ENCODE measurements at places on chromosomes 16 and 17.
A peak's percentile ranks its signal among the peaks of the same experiment; 100 is the strongest.

GRCh38 chr17:34173241-34173640 lies 81.8 kb upstream of the CCL2 start:
- no peak for DNase-seq

DNA sequence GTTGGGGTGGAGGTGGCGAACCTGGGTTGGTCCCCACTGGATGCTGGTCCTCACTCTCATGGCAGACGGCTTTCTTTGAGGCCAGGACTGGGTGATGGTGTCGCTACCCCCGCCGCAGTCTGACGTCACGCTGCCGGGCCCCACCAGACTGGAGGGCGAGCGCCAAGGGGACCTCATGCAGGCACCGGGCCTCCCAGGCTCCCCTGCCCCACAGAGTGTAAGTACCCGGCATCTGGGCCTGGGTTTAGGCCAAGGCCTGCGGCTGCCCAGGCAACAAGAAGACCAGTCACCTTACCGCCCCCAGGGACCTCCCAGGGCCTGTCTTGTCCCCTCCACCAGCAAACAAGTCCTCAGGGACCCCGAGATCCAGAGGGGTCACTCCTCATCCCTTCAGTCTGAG lies 17.7 kb downstream of the FOXN1 start:
- DNase-seq: no peak

GRCh38 chr17:49191409-49191916 lies 18.9 kb downstream of the GNGT2 start:
- DNase-seq: no peak

GRCh38 chr16:25691519-25692091 lies at the start of gene HS3ST4:
Gene HS3ST4, plus strand, starts transcription at chr16:25691959.
- DNase-seq: no peak

- DNase-seq: no peak
Measured at GRCh38 chr16:52773026-52773425, 226.1 kb upstream of the TOX3 start.

DNA sequence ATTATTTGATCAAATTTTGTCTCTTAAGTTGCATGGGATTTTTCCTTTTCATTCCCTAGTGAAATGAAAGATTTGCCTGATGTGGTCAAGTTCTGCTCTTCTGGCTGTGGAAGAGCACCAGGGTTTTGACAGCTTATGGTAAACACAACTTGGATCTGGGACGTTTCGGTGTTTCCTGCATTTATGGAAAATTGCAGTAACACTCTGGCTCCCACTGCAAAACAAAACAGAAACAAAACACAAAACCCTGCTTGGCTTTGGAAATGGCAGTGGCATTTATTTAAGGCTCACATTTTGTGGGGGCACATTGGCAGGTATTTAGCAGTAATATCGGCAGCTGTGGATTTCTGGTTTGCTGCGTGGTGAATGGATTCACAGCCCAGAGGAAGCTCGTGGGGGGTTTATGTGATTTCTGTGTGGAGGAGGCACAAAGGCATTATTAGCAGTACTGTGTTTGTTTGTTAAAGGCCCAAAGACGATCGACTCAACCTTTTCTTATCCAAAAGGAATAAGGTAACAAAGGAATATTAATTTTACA lies 377.8 kb downstream of the SNX29 start:
- DNase-seq: no peak

DNA sequence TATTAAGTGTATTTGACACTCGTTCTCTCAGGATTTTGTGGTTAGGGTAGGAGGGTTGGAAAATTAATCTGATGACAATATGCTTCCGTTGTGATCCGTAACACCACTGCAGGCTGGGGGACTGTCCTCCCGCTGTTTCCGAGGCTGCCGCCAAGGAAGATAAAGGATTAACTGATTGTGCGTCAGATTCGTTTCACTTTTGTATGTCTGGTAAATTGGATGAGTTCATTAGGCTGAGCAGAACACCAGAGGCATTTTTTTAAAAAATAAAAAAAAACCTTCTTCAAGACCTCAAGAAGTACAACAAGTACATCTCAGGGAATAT lies 486.7 kb upstream of the SALL1 start:
- DNase-seq: no peak

- DNase-seq: no peak
Measured at GRCh38 chr16:89320782-89321501, 103.4 kb downstream of the ZNF778 start.

DNA sequence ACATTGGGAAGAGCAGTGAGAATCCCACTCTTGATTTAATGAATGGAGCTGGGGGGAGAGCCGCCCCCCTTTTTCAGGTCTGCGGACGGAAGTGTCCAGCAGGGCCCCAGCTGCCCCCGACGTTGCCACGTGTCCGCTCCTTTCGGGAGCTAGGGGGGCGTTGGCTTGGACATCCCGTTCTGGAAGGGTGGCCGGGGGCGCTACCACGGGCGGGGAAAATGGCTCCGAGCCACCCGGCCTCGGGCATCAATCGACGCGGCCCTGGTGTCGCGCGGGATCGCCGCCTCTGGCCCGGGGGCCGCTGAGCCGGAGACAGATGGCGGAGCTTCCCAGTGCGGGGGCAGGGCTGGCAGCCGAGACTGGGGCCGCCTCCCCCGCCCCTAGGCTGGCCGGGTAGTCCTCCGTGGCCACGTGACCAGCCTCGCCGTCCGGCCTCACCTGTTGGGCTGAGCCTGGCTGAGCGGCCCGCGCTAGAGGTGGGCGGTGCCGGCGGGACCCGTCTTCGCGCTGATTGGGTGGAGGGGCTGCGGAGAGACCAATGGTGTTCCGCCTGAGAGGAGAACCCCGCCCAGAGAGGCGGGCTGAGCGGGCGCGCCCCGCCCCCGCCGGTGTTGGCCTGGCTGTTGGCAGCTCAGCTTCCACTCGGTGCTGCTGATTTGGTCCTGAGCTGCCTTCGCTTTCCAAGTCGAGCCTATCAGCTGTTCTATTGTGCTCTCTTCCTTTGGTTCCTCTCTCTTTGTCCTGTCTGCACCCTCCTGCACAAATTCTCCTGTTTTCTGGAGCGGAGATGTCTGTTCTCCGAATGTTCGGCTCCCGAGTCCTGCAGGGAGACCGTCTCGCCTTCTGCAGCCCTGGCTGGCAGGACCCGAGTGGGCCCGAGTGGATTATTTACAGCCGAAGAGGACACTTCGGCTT lies 8.3 kb downstream of the HS3ST3B1 start:
- DNase-seq: peak; percentile 90

- DNase-seq: no peak
Measured at GRCh38 chr16:81583893-81584631, 139.5 kb downstream of the CMIP start.

DNA sequence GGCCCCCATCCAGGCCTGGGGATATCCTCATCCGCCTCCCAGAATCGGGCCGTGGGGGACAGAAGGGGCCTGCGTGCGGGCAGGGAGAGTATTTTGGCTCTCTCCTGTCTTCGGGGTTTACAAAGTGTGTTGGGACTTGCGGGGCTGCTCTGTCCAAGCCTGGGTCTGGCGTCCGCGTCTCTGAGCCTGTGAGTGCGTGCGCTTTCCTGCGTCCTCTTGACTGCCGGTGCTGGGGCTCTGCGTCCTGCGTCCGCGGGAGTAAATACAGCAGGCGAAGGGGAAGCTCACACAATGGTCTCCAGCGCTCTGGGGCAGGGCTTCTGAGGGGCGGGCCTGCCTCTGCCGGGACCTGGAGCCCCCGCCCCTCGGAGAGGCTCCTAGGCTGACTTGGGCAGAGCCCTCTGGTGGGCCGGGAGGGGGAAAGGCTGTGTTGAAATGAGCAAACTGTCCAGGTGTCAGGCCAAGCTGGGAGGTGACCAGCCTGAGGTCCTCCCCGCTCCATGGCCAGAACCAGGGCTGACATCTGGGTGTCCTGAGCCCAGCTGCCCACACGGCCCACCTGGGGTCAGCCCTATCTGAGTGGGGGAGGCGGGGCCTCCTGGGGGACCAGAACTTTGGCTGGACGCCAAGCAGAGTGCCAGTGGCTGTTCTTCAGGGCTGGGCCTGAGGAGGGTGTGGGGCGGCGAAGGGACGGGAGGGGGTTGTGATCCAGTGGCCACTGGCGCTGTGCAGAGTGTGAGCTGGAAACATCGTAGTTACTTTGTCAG lies 233.6 kb downstream of the SEC14L1 start:
- DNase-seq: peak; percentile 71

DNA sequence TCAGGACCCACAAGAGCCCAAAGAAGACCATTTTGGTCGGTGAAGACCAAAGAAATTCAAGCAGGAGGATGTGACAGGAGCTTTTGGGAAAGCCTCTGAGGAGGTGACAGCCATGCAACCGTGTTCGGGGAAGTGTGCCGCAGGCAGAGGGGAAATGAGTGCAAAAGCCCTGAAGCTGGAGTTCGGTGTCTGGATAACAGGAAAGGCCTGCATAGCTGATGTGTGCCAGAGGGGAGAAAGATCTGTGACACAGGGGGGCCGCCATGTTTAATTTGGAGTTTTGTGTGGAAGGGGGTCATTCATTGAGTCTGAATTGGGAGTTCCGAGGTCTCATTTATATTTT lies 870 bp upstream of the ZC3H7A start:
- no peak for DNase-seq

GRCh38 chr16:30559690-30560089 lies 1.5 kb upstream of the ZNF764 start:
- no peak for DNase-seq

DNA sequence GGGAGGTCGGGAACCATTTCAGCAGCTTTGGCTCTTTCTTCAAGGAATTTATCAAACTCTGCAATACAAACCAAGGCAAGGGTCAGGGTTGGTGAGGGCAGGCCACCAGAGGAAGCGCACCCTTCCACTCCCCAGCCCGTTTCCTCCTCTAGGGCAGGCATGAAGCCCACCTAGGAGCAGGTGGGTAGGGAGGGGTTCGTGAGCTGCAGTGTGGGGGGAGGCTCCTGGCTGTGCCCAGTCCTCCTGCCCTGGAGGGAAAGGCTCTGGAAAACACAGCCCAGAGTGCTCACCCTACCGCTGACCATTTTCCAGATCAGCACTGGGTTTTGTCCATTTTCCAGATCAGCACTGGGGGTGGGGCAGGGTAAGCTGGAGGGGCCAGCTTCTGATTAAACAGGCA lies 10.9 kb upstream of the SREBF1 start:
- DNase-seq: no peak

GRCh38 chr17:13775450-13775849 lies 173.7 kb upstream of the HS3ST3A1 start:
- DNase-seq: no peak

GRCh38 chr16:18958621-18959029 lies 25.1 kb upstream of the TMC7 start:
- DNase-seq: no peak

- DNase-seq: no peak
Measured at GRCh38 chr17:56710986-56711385, 117.5 kb downstream of the NOG start.

DNA sequence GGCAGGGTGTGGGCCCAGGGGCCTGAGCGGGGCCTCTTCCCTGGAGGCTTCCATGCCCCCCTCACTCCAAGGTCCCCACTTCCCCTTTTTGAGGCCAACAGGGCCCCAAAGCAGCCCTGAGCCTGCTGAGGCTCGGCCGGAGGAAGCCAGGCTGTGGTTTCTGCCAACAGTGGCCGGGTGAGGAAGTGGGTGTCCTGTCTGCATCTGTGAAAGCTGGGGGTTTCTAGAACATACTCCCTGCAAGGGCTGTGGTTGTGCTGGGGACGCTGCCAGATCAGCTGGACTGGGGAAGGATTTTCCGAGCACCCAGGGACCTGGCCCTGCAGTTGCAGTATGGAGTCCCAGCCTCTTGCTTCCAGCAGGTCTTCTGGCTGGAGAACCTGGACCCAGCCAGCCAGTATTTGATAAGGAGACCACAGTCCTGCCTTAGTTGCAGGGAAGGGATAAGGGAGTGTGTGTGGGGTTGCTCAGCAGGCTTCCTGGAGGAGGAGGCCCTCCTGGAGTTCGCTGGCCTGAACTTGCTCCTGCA lies 15.7 kb downstream of the ADCY7 start:
- peak; percentile 45 for DNase-seq

GRCh38 chr17:7215136-7215638 lies 4.4 kb downstream of the DLG4 start:
- no peak for DNase-seq

DNA sequence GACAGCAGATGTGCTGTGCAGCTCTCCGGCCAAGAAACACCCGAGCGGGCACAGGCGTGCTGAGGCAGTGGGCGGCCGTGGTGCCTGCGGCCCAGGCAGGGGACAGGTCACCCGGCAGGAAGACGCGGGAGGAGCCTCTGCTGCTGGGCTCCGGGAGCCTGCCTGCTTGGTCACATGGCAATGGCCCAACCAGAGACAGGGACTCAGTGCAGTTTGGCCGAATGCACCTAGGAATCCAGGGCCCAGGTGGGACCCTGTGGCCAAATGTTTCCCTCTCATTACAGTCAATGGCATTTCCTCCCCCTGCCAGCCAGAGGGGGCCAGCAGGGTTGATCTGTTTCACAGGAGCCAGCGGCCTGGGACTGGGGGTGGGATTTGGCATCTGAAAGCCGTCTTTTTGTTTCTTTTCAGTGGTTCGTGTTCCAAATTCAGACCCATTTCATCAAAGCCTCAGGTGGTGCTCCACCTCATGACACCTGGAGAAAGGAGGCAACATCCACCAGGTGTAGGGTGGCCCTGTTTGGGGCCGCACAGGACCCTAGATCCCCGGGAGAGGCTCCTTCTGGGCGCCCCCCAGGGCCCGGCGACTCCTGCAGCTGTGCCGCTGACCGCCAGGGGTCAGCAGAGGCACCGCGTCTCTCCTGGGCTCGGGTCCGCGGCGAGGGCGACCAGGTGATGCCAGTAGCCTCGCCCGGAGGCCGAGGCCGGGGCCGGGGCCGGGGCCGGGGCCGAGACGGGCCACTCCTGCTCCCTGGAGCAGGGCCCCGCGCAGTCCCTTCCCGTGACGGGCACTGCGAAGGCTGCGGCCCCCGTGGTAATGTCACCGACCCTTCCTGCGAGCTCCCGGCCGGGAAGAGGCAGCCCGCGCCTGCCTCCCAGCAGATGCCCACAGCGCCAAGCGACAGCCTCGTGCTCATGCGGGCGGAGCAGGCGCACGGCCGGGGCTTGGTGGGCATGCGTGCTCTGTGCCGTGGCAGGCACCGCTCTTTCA lies 118.5 kb downstream of the C16orf78 start:
- peak; percentile 44 for DNase-seq

DNA sequence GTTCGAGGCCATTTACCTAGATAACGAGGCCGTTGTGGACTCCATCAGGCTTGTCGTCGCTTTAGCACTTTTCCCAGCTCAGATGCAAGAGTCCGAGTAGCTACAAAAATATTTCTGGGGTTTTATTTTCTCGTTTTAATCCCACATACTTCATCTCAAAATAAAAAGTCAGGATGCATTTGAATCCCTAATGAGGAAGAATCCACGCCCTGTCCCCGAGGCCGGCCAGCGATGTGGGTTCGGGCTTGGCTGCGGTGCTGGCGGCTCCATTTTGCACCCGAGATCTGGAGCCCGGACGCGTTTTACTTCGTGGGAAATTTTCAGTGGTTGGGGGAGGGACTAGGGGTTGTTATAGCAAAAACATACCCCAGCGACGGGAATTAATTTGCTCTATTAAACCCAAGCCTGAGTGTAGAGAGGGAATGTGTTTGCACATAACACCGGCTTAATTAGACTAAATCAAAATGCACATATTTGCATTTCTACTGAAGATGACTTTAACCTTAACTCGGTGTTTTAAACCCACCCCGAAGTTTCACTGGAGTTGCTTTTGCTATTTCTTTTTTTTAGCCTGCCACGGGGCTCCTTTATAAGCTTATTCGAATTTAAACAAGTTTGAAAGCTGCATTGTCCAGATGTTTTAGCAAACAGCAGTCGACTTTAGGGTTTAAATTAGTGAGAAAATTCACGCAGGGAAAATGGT lies 4.8 kb downstream of the IRX5 start:
- DNase-seq: no peak
